Stimulated activated CD4-positive, alpha-beta T cell treated with anti-CD3 and anti-CD28 coated beads, Interleukin-1b, Interleukin-23, amount 100 ng/mL, for 4 hours (primary cell): ENCODE measurements at places on chromosomes 6 and 20.

- no peak for DNase-seq
Measured at GRCh38 chr6:85678026-85678601, 35.4 kb upstream of the SYNCRIP start.

- DNase-seq: no peak
Measured at GRCh38 chr6:28005152-28005890, 48.3 kb downstream of the OR2B6 start.

GRCh38 chr6:30345852-30346251 is 896 bp downstream of the RPP21 start:
- DNase-seq: no peak

DNA sequence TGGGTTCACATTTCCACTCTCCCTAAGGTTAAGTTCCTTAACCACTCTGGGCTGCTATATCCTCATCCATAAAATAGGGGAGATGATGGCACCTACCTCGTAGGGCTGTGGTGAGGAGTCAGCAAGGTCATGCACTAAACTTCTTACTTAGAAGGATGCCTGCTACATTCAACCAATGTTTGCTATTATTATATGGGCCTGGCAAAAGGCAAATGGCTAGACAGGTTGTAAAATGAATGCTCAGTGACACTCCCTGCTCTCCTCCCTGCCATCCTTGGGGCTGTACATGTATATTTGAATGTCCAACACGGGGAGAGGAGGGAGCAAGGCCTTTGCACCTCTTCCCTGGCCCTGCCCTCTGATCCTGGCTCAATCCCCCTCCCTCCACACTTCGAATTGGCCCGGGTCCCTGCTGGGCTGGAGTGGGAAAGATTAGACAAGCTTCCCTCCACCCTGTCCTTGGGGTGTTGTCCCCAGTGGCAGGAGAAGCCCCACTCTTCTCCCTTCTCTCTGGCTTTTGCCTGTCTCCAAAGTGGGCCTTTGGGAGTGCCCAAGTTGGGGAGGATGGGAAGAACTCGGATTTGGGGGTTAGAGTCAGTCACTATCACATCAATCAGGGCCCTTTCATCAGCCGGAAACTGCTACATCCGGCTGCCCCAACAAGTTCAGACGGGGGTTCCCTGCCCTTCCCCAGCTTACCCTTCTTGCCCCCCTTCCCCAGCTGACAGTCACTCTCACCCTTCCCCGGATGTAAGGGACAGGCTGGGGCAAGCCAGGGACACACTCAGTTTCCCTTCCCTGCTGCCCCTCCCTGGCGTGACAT is 36.3 kb upstream of the VEGFA start:
- no peak for DNase-seq

GRCh38 chr6:166757232-166758135 is 130.4 kb upstream of the RPS6KA2 start:
- DNase-seq: no peak

- no peak for DNase-seq
Measured at GRCh38 chr6:150184850-150185731, 42.2 kb downstream of the PPP1R14C start.

DNA sequence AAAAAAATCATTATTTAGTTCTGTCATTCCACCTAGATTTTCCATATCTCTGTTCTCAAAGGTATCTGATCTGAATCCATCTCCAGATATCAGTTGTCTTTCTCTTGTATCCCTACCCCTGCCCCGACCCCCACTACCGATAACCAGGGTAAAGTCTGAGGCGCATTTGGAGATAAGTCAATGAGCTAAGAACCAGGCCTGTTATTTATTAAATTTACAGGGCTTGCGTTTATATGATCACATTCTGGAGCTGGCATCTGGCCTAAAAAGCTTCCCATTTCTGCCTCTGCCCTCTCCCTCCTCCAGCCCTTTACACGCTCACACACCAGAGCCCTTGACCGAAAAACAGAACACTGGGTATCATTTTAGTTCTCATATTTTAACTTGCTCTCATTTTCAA is 144.7 kb downstream of the ALDH8A1 start:
- no peak for DNase-seq

- DNase-seq: no peak
Measured at GRCh38 chr6:2977799-2978590, 6.6 kb upstream of the SERPINB6 start.

DNA sequence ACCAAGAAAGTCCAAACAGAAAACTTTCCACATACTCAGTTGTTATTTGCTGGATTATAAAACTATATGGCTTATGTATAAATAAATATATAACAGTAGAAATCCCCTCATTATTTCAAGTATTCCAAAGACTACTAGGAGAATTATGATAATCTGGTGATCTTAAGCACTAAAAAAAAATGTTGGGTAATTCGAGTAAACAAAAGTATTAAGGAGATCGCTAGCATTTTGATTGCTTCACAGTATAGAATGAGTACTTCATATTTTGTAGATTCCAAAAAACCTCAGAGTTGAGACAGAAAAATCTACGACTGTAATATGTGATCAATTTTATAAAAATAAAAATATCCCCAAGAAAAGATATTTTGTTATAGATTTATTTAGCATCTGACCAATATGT is 236.4 kb upstream of the TENT5A start:
- no peak for DNase-seq

DNA sequence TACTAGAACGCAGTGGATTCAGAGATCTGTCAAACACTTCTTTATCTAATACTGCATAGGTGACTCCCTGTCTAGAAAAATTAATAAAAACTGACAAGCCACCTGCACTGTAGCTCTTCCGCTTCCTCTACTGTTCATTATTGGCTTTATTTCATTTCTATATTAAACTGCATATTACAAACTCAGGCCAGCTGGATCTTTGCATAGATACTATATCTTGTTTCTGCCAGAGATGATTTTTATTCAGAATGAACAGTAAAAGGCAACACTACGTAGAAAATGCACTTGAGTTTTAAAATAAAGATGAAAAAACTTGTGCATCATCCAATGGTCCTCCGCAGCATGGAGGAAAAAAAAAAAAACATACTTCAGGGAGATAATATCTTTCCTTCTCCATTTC is 508.3 kb downstream of the PRKN start:
- DNase-seq: no peak

GRCh38 chr6:12324748-12325147 is 34.6 kb downstream of the EDN1 start:
- DNase-seq: no peak

DNA sequence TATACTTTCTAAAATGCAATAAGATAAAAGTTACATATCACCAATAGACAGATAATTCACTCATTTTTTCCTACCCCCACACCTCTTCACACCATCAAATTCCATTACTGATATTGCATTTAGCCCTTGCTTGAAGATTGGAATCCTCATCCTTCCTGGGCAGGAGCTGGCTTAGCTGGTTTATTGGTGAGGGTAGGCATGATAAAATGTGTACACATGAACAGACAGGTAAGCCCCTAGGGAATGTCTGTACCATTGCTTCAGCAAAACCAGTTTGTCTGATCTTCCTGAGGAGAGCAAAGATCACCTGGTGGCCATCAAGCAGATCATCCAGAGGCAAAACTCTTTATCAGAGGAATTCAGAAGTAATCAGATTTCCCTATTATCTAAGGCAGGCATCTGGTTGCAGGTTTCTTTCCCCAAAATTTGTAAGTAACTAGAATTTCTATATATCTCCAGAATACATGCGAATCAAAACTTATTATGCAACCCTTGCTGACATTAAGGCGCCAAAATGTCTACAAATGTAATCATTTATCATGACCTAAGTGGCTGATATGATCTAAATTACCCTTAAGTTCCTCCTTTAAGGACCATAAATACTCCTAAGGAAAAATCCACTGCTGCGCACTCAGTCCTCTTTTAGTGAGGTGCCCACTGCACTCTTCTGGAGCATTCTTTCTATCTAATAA is 6.6 kb upstream of the FABP7 start:
- no peak for DNase-seq

GRCh38 chr6:125747589-125748405 is 1.6 kb upstream of the HEY2 start:
- no peak for DNase-seq

GRCh38 chr6:134161041-134161440 is 108.6 kb upstream of the SLC2A12 start:
- no peak for DNase-seq

GRCh38 chr20:18225632-18226031 is 62.7 kb upstream of the ZNF133 start:
- DNase-seq: no peak

- no peak for DNase-seq
Measured at GRCh38 chr6:111653434-111653833, 47.8 kb upstream of the TRAF3IP2 start.

DNA sequence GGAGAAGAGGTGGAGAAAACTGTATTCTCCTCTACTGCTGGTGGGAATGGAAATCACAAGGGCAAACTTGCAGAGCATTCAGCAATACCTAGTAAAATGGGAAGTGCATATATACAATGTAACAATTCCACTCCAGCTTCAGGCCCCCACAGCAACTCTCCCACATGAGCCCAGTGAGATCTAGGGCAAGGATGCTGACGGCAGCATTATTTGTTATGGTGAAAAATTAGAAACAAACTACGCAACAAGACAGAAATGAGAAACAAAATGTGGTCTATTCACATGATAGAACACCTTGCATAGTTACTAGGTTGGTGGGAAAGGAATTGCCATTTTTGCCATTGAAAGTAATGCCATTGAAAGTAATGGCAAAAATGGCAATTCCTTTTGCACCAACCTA is 98.9 kb upstream of the SRSF6 start:
- no peak for DNase-seq

DNA sequence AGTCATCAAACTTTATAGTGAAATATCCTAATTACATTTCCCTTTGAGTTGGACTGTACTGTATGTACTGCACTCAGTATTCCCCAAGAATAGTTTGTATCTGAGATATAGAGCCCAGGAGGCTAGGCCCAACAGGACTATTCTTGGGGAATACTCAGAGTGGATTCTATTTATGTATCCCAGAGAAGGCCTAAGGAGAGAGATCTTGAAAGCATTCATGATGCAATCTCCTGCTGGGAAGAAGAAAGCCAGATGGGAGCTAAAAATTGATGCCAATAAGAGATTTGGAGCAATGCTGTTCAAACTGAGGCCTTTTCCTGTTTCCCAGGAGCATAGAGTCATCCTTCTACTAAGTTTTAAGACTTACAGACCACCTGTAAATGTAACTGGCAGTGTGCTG is 452.1 kb upstream of the PLCB4 start:
- no peak for DNase-seq

GRCh38 chr6:74447013-74447412 is 751.0 kb downstream of the CD109 start:
- DNase-seq: no peak
